ENCODE measurements at places on chromosomes 2 and 18.

GRCh38 chr18:25503567-25504081 is 151.7 kb upstream of the ZNF521 start:
- peak; percentile 11 for DNase-seq

DNA sequence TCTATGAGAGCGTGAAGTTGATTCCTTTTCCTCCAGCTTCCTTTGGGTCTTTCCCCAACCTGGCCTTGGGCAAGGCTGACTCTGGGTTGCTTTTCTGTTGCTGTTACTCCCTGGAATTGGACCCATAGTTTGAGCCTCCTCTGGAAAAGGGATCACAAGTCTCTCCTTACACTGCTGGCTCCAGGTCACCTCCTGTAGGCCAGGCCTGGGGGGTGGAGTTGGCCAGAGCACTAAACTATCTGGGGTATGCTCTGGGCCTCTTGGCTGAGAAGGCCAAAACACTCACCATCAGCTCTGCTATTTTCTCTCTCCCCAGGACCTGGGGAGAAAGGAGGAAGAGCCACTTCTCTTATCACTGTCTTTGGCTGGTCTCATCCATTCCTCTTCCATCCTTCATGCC is 56.5 kb upstream of the NCOA1 start:
- DNase-seq = no peak

DNA sequence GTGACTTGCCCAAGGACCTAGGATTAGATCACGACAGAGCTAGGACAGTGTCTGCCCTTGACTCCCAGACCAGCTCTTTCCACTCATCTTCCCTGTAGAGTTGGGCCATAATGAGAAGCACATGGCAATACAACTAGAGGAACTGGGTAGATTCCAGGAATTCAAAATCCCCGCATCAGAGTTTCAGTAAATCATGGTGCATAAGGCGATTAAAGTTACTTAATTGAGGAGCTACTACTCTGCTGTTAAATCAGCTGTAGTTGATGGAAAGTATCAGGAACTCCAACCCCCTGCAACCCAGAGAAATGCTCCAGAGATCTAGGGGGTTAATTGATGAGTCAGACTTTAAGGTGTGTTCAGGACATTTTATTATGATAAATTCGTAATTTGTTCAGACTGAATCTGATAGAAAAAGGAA is 5.7 kb downstream of the ANTXR1 start:
- DNase-seq = no peak

GRCh38 chr2:27320958-27321543 is 1.8 kb downstream of the MPV17 start:
- peak; percentile 100 for DNase-seq

GRCh38 chr18:1019191-1019590 is 114.5 kb downstream of the ADCYAP1 start:
- DNase-seq = no peak

- no peak for DNase-seq
These were observed 53.4 kb downstream of the FHOD3 start for GRCh38 chr18:36350839-36351469.

DNA sequence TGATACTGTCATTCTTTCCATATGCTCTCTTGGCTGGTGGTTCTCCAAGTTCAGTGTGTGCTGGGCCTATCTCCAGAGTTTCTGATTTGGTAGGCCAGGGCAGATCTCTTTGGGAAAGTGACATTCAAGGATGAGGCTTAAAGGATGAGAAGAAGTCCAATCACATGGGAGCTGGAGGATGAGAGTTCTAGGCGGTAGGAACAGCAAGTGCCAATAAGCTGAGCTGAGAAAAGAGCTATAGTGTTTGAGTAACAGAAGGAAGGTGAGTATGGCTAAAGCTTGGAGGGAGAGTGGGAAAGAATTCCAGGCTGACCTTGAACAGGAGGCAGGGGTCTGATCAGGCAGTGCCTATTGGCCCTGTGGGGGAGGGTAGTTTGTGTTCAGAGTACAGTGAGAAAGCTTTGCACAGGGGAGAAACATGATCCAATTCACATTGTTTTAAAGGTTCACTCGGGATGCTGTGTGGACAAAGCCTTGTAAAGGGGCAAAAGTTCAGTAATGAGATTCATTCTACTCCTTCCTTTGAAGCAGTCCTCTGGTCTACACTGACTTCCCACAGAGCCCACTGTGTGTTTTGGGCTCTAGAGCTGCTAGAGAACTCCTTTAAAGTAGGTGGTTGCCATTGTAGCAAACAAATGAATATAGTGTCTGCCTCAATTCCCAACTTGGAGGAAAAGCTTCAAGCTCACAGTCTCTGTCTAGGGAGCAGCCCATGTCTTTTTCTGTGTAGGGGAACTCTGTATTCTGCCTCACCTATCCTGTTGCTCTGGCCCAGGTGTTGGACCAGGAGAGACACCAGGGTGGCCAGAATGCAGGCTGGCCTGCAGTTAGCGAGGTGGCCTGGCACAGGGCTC is 81.8 kb downstream of the FASTKD2 start:
- DNase-seq = no peak

- DNase-seq = no peak
These were observed 95.1 kb upstream of the L3MBTL4 start for GRCh38 chr18:6509832-6510231.

GRCh38 chr18:62277045-62277444 is 48.1 kb upstream of the TNFRSF11A start:
- no peak for DNase-seq

All from SW 1271 (cell line).